ENCODE measurements at places on chromosomes 1 and 21. TPM values are rescaled to one million over a fixed set of nuclear protein-coding genes. Genes with fewer than 3 reads are reported as not detected.

The PIGK gene
- polyA plus RNA-seq: 16.1 TPM

The LORICRIN gene
- polyA plus RNA-seq: not detected

The NCF2 gene
- 2.5 TPM for polyA plus RNA-seq

The PWP2 gene
- 1.1 TPM for polyA plus RNA-seq

The TMOD4 gene
- polyA plus RNA-seq: not detected

The ERG gene
- 11.7 TPM for polyA plus RNA-seq

The KNCN gene
- polyA plus RNA-seq: not detected

The PDE4B gene
- polyA plus RNA-seq: 17.4 TPM

The DCST1 gene
- polyA plus RNA-seq: not detected

The RNPC3 gene
- 12.4 TPM for polyA plus RNA-seq

The LCE1F gene
- polyA plus RNA-seq: not detected

The SYNC gene
- 8.3 TPM for polyA plus RNA-seq

The OR2T11 gene
- polyA plus RNA-seq: not detected

The NECAP2 gene
- polyA plus RNA-seq: 11.2 TPM

All from heart left ventricle (tissue), 16 donors.